Right hindlimb (tissue), 1 donor: ENCODE measurements at places on chromosomes 7 and 10.

DNA sequence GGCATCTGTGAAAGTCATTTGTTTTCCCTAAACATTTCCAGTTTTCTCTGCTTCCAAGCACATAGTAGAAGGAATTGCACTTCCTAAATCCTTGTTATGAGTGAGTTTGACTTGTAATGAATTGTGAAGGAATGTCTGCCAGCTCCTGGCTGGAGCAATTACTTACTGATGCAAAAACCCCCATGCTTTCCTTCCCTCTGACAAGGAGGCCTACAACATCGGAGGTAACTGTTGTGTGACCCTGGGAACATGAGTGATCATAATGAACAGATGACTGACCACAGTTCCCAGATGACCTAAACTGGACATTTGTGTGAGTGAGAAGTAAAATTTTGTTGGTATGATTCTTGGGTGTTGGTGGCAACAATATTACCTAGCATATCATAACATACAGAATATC, 21.4 kb upstream of the CPVL start:
- no peak for DNase-seq

- DNase-seq: no peak
These were observed 67.6 kb downstream of the IDE start for GRCh38 chr10:92506336-92506735.

DNA sequence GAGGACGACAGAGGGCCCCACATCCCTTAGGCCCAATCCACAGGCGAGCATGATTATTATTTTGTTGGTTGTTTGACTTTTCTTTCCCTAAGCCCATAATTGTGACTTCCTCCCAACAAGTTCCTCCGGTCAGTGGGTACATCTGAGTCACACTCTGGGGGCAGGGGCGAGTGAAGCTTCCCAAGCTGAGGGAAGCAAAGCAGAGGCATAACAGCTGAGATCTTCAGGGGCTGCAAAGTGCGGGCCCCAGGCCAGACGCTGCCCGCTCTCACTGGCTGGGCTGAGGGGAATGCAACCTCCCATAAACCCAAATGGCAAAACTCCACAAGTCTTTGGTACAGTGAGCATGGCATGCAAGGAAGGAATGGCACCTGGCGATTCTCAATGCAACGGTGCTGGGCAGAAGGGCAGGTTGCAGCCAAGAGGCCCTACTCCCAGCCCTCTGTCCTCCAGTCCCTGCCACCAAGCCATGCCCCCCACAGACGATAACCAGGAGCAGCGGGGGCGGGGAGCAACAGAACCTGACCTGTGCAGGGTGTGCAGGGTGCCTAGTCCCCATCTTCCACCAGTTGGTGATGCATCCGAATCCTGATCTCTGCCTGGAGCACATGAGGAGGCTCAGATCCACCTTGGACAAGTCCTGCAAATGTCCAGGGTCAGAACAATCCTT, 25.3 kb downstream of the TNS3 start:
- peak; percentile 38 for DNase-seq

- DNase-seq: no peak
These were observed 300.5 kb downstream of the KLF6 start for GRCh38 chr10:3484306-3485056.

DNA sequence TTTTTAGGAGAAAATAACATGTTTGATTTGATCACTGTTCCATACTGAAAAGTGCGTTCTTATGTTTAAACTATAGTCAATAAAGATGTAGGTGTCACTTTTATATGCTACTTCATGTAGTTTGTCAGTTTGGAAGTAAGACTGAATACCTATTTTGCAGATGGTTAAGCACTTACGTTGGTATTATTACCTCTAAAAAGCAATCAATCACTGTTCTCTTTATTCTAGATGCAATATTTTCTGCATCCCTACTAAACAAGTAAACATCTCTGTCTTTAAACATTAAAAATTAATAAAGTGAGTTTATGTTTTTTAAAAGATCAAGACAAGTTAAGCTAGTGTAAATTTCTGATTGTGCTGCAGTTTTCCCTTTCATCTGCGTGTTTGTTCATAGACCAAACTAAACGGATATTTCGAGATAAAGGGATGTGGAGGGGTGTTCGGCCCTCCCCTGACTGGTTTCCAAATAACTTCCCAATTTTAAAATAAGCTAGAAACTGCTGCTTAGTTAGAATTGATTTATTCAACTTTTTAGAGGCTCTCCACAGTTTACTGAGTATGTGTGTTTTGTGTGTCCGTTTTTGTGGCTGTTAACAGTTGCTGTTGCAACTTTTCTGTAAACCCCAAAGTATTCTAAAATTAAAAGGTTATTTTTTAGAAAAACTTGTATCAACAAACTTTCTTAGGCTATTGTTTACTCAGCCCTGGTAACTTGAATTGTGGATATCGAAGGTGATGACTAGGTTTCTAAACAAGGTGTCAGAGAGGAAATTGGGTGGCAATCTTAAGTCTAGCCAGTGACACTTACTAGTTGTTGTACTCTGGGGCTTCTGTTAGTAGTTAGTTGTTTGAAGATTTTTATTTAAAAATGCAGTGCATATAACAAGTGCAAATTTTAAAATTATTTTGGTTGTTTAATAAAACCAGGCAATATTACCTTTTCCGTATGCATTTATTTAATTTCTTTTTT, 974 bp downstream of the KIF11 start:
- no peak for DNase-seq

DNA sequence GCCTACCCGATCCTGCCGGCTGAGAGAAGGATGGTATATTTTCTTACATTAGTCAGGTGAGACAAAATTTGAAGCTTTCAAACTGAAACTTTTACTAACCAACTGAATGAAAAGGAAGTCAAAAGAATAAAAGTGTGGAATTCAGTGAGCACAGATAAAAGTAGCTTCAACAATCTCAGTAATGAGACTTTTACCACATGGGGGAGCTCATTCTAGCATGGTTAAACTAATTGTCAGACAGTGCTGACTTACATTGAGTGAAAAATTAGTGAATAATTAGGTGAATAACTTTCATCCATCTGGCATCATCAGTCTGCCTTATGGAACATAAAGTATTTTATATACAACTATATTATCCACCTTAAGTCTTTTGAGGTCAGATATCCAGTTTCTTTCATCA, 8.4 kb downstream of the FAM237B start:
- no peak for DNase-seq

DNA sequence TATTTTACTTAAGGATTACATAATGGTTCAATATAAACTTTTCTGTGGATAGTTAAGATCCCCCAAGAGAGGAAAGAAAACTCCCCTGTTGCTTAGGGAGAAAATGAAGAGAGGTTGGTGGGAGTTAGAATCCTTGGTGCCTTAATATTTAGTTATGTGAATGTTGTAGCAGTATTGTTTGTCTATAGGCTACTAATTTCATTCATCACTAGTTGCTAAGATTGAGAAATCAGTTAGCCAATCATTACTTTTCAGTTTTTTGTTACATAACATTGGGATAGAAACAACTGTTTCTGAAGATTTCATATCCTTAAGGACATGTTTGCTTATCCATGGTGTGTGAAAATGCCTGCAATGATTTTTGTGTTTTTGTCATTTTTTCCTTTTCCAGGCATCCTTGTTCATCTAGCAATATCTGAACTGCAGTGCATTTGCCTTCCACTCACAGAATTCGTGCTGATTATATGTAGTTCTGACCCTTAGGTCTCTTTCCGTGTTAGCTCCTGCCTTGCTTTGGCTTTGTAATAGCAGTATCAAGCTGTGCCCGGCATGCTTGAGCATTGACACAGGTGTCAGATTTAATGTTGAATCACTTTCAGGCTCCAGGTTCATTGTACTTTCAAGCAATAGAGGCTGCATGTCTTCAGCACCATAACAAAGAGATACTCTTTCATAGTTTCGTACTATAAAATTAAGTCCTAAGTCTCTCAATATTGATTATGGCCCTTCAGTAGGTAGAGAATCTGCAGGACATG, 85.0 kb downstream of the PODXL start:
- no peak for DNase-seq

- DNase-seq: no peak
These were observed 229.9 kb upstream of the PRSS1 start for GRCh38 chr7:142519079-142520078.

DNA sequence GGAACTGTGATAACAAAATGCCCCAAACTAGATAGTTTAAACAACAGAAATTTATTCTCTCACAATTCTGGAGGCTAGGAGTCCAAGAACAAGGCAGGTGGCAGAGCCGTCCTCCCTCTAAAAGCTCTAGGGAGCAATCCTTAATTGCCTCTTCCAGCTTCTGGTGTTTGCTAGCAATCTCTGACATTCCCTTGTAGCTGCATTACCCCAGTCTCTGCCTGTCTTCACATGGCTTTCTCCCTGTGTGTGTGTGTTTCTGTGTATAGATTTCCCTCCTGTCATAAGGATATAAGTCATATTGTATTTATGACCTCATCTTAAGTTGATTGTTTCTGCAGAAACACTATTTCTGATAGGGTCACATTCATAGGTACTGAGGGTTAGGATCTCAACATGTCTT, 177.5 kb downstream of the WNT2 start:
- no peak for DNase-seq

DNA sequence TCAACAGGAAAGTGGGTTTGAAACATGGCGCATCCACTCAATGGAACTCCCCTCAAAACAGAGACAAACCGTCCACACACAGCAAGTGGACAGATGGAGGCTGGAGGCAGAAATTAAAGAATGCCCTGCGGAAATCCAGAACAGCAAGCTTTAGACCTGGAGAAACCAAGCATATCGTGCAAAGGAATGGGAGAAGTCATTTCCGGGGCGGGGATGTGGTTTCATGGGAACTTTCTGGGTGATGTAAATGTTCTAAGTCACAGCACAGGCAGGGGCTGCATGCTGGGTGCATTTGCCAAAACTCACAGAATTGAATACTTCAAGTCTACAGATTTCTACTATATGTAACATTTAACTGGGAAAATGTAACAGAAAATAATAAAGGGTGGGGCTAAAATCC, 213.0 kb downstream of the PTPRN2 start:
- DNase-seq: no peak

- no peak for DNase-seq
These were observed 1303.2 kb upstream of the LRRTM3 start for GRCh38 chr10:65622608-65623007.

DNA sequence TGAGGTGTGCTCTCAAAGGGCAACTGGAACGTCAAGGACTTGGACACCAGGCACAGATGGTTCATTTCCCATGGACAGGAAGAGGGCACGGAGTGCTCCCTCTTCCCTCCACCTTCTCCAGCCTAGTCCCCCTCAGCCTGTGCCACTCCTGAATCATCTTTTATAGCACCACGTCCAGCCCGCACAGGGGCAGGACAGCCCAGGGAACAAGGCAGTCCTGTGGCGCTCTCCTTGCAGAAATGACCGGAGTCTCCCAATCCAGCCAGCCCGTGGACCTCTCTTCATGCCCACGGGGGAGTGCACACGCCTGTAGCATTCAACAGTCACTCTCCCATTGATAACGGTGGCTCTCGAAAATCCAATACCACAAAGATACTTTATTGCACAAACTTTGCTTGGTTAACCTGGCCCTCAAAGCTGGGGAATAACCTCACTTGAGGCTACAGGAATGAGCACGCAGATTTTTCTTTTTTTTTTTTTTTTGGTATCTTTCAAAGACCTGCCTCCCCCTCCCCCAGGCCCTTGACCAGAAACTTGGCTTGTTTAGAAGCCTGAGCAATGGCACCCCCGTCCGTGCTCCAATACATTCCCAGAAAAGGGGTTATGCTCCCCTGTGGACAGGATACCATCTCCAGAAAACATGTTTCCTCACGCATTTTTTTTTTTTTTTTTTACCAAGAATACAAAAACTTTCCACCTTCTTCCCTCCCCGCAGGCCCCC, 733 bp downstream of the PRKCQ start:
- no peak for DNase-seq

DNA sequence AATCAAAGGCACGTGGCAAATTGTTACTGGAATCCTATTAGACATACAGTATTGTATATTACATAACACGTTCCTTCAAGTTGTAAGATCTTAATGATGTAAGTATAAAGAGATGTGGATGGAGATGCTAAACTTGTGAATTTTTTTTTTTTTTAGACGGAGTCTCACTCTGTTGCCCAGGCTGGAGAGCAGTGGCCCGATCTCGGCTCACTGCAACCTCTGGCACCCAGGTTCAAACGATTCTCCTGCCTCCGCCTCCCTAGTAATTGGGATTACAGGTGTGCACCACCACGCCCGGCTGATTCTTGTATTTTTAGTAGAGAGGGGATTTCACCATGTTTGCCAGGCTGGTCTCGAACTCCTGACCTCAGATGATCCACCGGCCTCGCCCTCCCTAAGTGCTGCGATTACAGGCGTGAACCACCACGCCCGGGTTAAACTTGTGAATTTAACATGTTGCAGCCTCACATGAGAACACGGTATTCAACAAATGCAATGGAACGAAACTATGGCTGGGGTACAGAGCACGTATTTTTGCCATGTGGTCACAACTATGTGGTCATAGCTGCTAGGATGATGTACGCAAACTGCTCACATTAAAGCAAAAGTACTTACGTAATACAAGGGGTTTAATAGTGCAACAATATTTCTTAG, 818 bp upstream of the SUPV3L1 start:
- DNase-seq: no peak

- DNase-seq: no peak
These were observed 20.5 kb upstream of the GSDME start for GRCh38 chr7:24777806-24778205.

DNA sequence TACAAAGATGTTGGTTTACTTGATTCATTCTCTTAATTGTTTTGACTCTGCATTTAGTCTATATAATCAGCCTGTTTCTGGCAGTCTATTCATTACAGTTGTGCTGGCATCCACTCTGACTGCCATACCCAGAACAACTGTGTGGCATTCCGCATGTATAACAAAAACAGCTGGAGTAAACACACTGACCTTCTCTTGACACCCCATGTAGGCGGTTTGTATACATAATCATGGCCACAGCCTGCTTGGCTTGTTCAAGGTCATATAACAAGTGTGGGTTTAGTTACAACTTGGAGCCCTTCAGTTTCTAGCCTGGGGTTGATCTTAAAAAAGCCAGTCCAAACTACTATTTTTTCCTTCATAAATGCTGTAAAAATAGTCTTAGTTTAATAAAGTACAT, 70.9 kb downstream of the MBL2 start:
- no peak for DNase-seq

DNA sequence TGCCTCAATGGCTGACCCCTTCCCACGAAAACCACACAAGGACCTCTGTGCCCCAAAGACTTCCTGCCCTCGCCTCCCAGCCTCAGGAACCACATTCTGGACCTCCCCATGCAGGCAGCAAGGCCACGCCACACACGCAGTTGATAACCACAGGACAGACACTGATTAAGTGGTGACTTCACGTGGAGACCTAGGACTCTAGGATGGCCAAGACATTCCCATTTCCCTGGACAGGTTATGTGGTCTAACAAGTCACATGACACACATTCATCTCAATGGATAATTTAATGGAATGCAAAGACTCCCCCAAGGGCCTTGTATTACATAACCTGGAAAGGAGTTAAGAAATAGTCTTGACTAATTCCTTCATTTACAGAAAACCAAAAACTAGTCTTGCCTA, 110.2 kb downstream of the LARP4B start:
- DNase-seq: no peak

GRCh38 chr10:36872702-36873393, 252.6 kb upstream of the ANKRD30A start:
- DNase-seq: no peak

- DNase-seq: no peak
These were observed 772.3 kb upstream of the GHITM start for GRCh38 chr10:83367036-83367435.

- DNase-seq: no peak
These were observed 170.9 kb downstream of the ZMYND11 start for GRCh38 chr10:306007-306674.
